D341Med (cell line): ENCODE measurements at places on chromosomes 1 and 21.

- no peak for DNase-seq
Observed at GRCh38 chr1:235473806-235474205, 30.4 kb downstream of the B3GALNT2 start.

DNA sequence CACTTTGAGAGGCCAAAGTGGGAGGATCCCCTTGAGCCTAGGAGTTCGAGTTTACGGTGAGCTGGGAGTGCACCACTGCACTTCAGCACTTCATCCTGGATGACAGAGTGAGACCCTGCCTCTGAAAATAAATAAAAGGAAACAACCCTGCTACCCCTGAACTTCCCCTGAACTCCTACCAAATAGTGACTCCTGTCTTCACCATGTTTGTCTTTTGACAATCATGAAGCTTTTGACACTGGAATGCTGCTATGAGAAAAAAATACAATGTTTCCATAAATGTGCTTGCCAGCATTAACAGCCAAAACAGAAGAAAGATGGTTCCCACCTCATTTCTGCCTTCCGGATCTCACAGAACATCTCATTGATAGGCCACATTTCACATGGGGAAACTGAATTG is 10.4 kb downstream of the ZBTB8A start:
- no peak for DNase-seq

- no peak for DNase-seq
Observed at GRCh38 chr1:220983877-220984635, 104.8 kb downstream of the HLX start.

DNA sequence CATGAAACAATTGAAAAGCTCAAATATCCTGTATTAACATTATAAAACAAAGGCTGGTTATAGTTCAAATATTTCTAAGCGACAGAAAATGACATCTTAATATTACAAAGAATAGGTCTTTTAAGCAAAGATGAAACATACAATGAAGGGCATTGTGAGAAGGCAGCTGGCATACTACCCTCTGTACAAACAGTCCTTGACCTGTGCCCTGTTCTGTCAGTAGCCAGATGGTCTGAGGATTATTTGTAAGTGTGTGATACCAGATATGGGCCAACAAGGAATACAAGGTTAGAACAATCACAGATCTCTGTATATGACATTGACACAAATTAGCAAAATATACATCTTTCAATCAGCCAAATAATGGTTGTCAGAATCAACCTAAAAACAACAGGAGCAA is 1350.4 kb downstream of the AMY1C start:
- no peak for DNase-seq

DNA sequence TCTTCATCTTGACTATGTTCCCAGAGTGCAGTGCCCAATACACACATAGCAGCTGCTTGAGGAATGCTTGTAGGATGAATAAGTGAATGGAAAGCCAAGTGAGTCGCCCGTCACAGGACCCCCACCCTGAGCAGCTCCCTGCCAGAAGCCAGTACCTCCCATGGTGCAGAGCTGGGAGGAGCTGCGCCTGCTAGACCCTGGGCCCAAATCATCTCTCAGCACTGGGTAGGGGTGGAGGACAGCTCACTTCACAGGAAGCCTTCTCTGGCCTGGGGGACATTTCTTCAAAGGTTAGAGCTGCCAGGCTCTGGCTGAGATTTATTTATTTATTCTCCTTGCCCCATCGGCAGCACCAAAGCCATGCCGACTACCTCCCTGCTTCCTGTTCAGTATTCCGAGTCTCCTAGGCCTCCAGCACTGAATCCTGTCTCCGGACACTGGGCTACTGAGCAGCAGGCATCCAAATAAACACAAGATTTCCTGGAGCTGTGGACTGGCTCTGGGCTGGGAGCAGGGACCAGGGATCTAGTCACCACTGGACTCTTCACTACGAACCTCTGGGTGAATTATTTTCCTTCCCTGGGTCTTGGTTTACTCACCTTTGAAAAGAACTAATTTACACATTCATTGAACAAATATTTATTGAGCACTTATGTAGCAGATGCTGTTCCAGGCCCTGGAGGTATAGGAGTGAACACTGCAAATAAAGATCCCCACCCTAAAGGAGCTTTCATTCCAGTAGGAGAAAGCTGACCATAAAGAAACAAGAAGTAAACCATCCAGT is 187.7 kb downstream of the TRABD2B start:
- no peak for DNase-seq

DNA sequence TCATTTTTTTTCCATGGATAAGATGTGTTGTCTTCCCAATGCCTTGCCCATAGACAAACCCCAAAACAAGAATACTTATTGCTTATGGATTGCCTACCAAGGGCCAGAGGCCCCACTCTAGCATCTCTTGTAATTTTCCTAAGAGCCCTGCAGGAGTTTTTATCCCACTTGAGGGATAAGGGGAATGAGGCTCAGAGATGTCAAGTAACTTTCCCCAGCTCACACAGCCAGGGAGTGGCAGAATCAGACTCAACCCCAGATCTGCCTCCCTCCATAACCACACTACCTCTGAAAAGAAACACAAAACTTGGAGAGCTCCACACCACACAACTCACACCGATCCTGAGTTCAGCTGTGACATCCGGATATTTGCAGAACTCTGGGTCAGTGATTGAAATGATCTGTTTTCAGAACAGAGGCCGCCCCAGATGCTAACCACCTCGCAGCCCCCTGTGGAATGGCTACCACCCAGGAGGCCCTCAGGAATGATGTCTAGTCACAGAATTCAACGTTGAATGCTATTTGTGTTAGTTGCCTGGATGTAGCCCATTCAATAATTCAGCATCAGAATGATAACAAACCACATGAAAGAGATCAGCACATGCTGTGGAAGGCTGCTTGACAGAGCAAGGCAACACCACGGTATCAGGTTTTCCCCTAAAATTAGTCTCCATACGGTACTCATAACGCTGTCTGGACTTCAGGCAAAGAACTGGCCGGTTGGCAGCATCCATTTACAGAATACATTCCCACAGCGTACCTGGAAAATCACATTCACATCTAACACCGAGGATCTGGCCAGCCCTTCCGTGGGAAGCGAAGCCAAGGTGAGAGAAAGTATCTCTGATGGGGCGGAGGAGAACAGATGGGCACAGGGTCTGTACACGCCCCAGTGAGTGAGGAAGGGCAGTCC is 231.9 kb downstream of the TOMM20 start:
- DNase-seq = no peak

- peak; percentile 41 for DNase-seq
Observed at GRCh38 chr1:88890791-88891317, 513 bp downstream of the GTF2B start.

DNA sequence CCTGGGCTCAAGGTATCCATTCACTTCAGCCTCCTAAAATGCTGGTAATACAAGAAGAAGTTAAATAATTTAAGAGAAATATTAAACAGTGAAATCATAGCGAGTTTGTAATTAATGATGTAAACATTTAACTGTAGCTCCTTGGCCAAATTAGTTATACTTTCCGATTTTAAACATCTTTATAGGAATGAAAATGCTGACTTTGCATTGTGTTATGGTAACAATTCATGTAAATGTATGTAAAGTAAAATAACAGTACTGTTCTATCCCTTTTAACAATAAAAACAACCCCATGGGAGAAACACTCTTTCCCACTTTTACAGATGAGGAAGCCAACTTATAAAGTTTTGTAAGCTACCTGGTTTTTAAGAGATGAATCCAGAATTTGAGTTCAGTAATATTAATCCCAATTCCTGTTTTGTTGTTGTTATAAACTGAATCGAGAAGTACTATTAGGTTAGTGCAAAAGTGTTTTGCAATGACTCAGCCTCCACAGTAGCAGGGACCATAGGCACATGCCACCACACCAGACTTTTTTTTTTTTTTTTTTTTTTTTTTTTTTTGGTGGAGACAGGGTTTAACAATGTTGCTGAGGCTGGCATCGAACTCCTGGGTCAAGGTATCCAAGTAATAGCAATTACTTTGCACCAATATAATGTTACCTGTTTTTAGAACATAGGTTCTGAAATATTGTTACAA is 1360.4 kb downstream of the BRINP3 start:
- no peak for DNase-seq

GRCh38 chr1:32925403-32926162 is 24.4 kb upstream of the TMEM54 start:
- DNase-seq = peak; percentile 72

DNA sequence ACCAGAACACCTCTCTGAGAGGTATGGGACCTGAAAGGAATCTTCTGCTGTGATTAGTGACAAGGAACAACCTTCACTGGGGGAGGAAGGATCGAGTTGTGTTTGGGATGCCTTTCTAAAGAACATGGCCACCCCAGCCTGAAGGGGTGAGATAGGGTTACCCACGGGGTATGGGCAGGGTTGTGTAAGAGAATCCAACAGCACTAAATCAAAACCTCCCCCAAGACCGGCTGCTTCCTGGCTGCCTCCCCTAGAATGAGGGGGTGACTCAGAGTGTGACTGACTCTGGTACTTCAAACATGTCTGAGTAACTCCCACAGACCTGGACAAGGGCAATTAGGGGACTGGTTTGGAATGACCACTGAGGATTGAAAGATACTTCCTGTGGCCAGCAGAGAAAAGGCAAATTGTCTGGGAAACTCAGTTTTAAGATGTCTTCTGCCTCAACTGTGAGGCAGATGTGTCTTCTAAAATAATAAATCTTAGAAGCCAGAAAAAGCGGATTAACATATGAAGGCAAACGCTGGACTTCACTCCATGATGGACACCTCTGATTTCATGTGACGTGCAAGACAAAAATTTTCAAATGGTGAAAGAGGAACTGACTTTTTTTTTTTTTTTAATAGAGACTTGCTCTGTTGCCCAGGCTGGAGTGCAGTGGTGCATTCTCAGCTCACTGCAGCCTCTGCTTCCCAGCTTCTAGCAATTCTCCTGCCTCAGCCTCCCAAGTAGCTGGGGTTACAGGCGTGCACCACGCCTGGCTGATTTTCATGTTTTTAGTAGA is 6.7 kb upstream of the PTPN14 start:
- no peak for DNase-seq

DNA sequence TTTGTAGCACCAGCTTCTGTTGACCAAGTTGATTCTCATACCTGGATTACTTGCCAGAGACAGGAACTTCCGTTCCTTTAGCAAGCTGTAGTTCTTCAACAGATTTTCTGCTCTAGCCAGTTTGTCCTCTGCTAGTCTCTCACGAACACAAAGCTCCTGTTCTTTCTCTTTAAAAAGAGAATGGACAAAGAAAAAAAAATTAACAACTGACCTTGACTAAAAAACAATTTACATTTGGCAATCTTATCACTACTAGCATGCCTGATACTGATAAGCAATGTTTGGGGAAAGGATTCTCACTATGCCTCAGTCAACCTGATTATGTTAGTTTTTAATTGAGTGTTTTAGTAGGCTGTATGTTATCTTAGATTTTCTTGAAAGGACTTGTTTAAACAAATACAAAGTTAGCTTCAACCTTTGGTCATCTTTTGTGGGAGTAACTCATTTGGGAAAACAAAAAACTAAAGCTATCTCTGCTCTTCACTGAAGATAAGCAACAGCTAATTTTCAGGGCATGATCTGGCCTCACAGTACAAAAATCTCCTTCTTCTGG is 8.3 kb downstream of the NEK2 start:
- DNase-seq = no peak

- no peak for DNase-seq
Observed at GRCh38 chr1:115063228-115063901, 25.9 kb downstream of the TSPAN2 start.

DNA sequence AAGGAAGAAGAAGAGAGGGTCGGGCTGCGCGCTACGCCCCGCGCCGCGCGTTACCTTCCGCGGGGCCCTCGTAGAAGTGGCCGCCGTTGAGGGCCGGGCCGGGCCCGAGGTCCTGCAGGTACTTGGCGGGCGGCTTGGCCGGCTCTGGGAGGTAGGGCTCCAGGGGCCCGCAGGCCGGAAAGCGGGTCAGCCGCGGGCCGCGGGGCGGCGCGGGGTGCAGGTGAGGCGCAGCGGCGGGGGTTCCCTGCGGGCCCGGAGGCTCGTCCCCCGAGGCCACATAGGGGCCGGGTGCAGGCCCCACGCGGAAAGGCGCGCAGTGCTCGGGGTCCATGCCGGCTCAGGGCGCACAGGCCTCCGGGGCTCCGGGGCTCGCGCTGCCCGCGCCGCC is 196 bp downstream of the ALX3 start:
- DNase-seq = no peak

DNA sequence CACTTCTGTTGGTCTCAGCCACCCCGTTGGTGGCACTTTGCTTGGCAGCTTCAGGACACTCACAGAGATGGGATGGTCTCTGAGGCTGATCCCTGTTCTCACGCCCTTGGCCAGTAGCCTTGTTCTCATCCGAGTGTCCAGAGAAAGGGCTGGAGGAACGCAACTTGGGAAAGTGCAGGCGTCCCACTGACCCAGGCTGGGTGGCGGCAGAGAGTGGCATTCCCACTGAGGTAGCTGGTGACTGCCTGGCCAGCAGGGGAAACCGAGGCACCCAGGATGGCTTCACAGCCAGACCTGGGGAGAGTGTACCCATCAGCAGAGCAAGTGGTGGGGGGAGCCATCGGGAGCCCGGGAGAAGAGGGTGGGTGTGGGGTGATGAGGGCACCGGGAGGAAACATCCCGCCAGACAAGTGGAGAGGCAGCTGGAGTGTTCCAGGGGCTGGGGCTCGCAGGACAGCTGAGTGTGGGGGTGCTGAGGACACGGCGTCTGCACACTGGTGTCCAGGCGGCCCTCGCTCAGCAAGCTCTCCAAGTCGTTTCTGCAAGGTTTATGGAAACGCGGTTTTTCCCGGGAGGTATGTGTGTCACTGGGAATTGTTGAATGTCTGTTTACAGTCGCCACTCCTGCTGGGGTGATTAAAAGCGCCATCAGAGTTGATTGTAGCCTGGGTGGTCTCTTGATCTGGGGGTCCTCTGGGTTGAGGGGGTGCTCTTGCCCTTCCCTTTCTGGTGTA is 97.8 kb downstream of the SIK1 start:
- DNase-seq = no peak

GRCh38 chr1:89965193-89965768 is 29.6 kb upstream of the ZNF326 start:
- no peak for DNase-seq

DNA sequence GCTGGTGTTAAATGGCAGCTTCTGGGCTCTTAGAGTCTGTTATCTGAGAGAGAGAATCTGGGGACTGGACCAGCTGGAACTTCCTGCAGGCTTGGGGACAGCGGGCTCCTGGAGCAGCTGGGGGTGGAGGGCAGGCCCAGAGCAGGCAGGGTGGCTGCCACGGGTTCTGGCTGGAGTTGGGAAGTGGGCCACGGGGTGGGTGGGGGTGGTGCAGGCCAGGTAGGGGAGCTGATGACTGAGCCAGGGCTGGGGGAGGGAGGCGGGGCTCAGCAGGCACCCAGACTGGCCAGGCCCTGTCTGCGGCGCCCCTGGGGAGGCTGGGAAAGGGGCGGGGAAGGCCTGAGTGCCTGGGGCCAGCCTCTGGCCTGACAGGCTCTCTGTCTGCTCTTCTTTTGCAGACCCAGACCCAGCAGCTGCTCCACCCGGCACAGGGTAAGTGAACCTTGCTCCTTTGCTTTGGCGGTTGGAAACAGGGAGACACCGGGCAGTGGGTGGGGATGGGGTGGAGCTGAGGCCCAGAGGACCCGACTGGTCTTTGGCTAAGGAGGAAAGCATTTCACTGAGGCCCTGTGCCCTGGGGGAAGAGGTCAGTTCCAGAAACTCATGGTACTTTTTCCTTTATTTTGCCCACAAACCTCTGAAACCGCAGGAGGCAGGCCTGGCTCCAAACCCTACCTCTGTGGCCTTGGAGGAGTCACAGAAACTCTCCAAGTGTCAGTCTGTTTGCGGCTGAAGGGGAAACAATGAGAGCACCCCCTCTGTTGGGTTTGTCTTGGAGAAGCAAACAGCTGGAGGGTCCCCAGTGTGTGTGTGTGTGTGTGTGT is 48.8 kb downstream of the ARHGEF10L start:
- DNase-seq = no peak
